ENCODE measurements at places on chromosomes 7 and 10.

DNA sequence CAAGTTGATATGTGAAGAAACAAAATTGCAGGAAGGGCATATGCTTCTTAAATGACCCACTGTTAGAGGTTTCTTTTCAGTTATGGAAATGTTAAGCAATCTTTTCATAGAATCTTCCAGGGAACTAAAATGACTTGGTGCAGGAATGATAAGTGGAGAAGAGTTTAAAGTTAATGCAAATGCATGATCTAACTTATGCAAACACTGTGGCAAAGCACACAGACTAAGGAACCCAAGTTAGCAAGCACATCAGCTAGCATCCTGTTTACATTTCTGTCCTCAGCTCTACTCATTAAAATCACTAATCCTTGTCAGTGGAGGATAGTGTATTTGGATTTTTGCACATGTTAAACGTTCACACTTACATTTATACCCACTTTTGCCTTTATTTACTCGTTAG lies 9.3 kb downstream of the CLCN1 start:
- DNase-seq, result no peak

- DNase-seq, result no peak
These were observed 22.8 kb downstream of the MAD1L1 start for GRCh38 chr7:2209961-2210323.

DNA sequence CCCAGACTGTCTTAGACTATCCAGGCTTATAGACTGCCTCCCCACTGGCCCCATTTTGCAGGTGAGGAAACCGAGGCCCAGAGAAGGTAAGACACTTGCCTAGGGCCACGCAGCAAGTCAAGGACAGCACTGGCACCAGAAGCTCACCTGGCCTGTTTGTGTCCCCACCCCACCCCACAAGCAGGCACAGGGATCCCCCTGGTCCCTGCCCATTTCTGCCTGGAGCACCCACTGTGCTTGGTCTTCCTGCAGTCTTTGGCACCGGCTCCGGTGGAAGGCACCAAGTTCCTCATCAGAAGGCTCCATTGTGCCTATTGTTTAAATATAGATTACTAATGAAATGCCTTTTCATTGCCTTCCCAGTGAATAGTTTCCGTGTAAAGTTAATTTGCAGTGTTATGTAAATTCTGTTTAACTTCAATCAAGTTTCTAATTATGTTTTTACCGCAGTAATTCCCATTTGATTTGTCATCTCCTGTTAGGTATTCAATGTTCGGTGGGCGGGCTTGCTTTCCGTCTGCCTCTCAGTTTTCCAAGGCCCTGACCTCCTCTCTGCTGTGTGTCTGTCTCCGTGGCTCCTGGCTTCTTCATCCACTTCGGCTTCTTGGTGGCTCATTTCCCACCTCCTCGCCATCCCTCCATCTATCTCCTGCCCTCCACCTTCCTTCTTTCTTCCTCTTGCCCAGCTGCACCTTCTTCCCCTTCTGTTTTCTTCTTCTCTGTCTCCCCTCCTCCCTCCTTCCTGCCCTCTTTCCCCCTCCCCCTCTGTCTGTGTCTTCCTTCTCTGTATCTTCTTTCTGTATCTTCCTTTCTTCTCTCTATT lies 75.8 kb downstream of the ZMIZ1 start:
- DNase-seq, result no peak

- DNase-seq, result no peak
These were observed 180.2 kb downstream of the PRKCQ start for GRCh38 chr10:6399879-6400278.

GRCh38 chr7:104296266-104296665 lies 32.1 kb upstream of the LHFPL3 start:
- no peak for DNase-seq
